NCI-H69 (cell line): ENCODE measurements at places on chromosomes 7 and 10.

GRCh38 chr7:155919391-155920067 lies 107.3 kb upstream of the SHH start:
- DNase-seq = no peak

DNA sequence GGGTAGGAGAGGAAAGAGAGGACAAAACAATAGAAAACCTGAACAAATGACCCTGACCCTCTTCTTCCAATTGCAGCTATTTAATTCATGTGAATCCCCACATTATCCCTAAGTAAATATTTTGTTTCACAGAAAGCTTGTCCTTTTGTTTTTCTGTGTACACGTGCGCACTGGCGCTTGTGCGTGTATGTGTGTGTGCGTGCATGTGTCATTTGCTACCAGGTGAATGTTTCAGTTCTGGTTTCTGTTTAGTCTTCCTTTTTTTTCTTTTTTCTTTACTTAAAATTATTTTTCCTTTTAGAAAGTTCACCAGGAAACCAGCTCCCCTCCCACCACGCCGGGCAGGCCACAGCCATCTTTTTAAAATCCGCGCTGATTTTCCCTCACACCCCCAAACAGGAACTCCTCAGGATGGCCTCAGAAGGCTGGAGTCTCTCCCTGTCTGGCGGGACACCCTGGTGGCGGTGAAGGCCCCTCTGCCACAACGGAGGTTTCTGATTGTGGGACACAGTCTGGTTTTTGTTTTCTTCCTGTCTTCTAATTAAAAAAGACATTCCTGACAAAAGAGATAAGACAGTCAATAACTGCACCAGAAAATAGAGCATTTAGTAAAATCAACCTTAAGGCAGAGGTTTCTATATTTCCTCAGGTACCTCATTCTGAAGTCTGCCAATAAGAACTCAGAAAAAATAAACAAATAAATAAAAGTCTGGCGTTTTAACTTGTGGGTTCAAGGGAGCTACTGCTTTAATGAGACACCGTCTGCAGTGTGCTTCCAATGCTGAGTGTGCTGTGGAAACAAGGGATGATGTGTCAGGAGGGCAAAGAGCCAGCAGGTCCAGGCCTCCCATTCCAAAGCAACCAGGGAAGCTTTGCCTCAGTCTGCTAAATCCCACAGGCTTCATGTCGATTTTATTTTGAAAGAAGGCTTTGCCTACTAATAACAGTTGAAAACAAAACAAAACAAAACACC lies 17.4 kb downstream of the IRF5 start:
- DNase-seq = peak; percentile 69

GRCh38 chr10:86159797-86160196 lies 206.8 kb downstream of the GRID1 start:
- DNase-seq = no peak

- DNase-seq = peak; percentile 96
Measured at GRCh38 chr7:76220185-76221057, 18.7 kb downstream of the SRRM3 start.

DNA sequence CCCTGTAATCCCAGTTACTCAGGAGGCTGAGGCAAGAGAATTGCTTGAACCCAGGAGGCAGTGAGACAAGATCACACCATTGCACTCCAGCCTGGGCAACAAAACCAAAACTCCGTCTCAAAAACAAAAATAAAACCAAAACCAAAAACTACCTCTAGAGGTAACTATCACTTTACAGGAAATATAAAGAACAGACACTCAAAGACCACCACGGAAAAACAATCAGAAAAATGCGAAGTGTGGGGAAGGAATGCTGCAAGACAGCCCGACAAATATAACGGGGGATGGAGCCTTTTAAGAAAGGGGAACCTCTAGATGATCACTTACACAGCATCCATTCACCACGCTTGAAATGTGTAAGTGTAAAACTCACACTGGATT lies 4.3 kb downstream of the HNRNPF start:
- DNase-seq = no peak

GRCh38 chr10:88174391-88174790 lies 311.0 kb downstream of the PTEN start:
- DNase-seq = no peak

DNA sequence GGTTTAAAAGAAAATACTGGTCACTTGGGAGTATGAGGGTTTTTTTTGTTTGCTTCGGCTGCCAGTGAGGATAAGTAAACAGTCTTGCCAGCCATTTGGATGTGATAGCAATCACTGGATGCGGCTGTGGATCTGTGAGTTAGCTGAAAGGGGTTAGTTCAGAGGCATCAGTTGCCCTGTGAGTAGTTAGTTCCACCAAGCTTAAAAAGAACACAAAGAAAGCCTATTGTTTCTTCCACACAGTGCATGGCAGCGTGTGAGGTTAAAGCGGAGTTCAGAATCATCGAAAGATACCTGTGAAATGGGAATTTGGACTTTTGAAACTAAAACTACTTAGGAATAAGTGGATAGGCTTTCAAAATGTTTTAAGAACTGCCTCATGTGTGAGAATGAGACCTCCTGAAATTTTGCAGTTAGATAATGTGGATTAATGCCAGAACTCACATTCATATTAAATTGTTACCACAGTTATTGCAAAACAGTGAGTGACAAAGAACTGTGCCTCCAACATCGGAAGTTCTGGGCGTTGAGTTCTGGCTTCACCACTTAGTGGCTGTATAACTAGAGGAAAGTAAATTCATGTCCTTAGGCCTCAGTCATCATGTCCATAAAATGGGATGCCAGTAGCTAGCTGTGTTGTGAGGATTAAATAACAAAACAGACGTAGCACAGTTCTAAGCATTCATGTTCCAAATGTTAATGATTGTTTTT lies 31.3 kb downstream of the KIAA1217 start:
- DNase-seq = no peak

GRCh38 chr10:11167233-11167966 lies 149.7 kb downstream of the CELF2 start:
- DNase-seq = no peak

GRCh38 chr10:103852856-103853255 lies 2.5 kb downstream of the SH3PXD2A start:
- no peak for DNase-seq

DNA sequence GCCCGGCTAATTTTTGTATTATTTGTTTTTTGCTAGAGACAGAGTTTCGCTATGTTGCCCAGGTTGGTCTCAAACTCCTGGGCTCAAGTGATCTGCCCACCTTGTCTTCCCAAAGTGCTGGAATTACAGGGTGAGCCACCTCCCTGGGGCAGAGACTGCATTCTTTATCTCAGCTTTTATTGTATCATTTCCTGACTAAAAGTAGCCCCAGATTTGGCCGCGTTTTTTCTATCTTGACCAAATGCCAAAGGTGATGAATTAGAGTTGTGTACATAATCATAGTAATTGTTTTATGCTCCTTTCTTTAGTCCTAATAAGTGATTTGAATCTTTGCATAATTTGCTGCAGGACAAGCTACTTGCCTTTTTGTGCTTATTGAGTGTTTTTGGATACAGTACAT lies 3.1 kb upstream of the SMNDC1 start:
- DNase-seq = no peak
